Stimulated activated CD8-positive, alpha-beta memory T cell treated with anti-CD3 and anti-CD28 coated beads, Interleukin-4, amount 100 ng/mL, for 1 hour (primary cell): ENCODE measurements at places on chromosomes 3 and 15.

GRCh38 chr3:161950318-161950868 is 453.8 kb downstream of the OTOL1 start:
- no peak for DNase-seq

DNA sequence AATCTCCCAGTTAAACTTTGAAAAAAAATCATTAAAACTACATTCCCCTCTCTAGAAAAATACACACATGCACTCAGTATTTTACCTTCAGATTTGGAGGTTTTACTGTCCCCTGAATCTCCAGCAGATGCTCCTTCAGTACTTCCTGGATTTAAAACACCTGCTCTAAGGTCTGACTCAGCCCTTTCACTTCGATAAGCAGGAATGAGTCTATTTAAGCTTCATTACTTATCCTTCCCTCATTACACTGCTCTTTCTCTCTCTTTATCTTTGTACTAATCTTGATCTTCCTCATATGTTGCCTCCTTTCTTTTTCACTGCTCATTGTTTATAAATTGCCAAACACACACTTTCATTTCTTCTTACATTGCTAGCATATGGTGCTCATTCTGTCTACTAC is 443.9 kb downstream of the DIPK2A start:
- no peak for DNase-seq

DNA sequence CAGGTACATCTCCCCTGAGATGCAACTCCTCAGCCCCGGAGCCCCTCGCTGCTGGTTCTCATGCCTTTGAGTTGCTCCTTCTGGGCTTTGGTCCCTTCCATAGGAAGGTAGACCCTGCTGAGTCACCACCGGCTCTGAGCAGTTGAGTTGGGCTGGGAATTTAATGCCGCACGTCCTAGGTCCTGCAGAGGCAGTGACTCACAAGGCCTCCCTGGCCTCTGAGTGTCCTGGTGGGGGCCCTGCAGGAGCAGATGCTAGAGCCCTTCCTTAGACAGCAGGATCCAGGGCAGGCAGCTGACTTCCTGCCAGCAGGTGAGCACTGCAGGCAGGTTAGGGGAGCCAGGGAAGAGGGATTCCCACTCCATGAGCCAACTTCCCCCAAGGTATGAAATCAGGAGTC is 5.5 kb upstream of the NTRK3 start:
- no peak for DNase-seq

GRCh38 chr3:124557433-124558232 is 172.6 kb upstream of the UMPS start:
- DNase-seq = no peak
